ENCODE measurements at places on chromosomes 1 and 21.

DNA sequence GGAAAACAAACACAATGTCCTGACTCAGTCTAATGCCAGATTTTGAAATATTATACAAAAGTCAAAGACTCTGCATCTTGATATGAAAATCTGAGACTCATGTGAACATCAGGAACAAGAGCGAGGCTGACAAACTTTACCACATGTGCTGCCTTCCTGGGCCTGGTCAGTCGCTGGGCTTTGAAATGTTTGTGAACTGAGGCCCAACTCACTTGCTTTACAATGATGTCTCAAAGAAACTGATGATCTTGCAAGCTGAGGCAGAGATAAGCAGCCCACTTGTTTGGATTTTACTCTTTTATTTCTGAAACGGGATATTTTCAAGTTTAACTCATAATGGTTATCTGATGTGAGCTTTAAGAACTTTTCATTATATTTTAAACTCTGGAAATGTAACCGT, 2.1 kb downstream of the BCAR3 start:
- DNase-seq = no peak

DNA sequence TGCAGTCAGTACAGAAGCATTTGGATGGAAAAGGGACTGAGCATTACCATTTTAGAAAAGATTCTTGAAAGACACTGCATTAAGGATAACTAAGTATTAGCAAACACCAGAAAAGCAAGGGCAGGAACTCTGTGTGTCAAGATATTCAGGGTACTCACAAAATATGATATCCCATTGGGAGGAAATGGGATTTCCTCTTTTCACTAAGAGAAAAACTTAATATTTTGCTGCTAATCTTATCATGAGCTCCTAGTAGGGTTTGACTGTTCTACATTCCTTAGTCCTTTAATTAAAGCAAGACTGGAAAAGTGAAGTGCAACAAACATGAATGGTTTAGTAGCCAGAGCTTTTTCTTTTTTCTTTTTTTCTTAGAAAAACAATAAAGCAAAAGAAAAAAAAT, 305.9 kb upstream of the ADGRL4 start:
- no peak for DNase-seq

DNA sequence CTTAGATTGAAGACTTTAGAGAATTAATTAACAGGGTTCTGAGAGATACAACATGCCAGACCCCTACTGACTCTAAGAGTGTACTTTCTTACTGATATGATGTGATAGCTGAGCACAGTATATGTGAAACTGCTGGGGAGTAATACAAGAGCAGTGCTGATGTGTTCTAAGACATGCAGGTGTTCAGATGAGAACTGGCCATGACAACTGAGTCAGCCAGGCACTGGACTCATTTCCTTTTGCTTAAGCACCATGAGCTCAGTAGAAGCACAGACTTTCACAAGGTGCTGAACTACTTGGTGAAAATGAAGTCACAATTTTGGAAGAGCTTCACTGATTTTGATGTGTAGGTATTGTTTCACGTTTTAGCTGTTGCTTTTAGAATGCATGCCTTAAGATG, 15.9 kb upstream of the POGZ start:
- no peak for DNase-seq

- DNase-seq = no peak
Measured at GRCh38 chr1:155012026-155012546, 9.5 kb downstream of the ZBTB7B start.

GRCh38 chr1:37549341-37549740, 4.8 kb downstream of the SNIP1 start:
- no peak for DNase-seq

DNA sequence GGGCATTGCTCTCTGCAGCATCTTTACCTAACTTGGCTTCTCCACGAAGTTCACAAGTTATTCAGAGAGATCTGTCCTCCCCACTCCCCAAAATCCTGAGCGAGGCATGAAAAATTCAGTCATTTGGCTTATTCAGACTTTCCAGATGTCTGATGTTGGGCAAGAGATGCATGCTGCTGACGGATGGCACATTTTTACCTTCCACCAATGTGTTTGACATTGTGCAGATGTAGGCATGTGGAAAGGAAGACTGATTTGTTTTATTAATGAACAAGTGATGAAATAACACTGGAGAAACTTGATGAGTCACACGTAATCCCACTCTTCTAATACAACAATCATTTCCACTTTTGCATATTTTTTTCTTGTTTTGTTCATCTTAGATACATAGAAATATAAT, 86.7 kb downstream of the C1orf94 start:
- DNase-seq = no peak

- DNase-seq = no peak
Measured at GRCh38 chr1:64196074-64196870, 7.2 kb upstream of the UBE2U start.

- no peak for DNase-seq
Measured at GRCh38 chr1:75587692-75588091, 23.2 kb downstream of the SLC44A5 start.

DNA sequence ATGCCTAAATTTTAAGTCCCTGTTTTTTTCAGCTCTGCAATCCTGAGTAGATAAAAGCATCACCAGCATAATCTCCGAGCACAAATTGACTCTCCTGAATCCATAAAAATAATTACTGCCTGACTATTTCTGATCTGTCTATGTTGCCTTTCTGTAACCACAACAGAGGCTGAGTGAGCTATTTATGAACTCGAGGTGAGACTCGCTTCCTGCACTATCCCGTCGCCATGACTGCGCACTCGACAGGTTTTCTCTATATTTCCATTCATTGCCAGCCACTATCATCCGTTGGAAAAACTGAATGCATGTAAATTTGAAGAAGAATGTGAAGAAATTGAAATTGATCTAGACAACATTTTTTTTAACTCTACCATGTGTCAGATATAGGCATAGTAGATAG, 897.2 kb downstream of the ADGRL2 start:
- no peak for DNase-seq

DNA sequence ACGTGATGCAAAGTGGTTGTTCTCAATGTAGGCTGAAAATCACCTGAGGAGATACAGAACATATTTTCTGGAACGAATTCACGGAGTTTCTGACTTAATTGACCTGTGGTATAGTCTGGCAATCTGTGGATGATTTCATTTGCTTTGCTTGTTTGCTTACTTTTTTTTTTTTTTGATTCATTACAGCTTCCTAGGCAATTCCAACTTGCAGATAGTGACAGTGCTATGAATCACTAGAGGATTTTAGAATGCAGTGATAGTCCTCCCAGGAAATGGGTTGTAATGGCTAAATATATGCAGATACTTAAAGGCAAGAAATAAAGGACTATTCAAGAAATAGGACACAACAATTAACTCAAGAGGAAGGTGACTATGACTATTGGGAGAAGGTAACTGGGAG, 1378.1 kb upstream of the PRMT6 start:
- no peak for DNase-seq

DNA sequence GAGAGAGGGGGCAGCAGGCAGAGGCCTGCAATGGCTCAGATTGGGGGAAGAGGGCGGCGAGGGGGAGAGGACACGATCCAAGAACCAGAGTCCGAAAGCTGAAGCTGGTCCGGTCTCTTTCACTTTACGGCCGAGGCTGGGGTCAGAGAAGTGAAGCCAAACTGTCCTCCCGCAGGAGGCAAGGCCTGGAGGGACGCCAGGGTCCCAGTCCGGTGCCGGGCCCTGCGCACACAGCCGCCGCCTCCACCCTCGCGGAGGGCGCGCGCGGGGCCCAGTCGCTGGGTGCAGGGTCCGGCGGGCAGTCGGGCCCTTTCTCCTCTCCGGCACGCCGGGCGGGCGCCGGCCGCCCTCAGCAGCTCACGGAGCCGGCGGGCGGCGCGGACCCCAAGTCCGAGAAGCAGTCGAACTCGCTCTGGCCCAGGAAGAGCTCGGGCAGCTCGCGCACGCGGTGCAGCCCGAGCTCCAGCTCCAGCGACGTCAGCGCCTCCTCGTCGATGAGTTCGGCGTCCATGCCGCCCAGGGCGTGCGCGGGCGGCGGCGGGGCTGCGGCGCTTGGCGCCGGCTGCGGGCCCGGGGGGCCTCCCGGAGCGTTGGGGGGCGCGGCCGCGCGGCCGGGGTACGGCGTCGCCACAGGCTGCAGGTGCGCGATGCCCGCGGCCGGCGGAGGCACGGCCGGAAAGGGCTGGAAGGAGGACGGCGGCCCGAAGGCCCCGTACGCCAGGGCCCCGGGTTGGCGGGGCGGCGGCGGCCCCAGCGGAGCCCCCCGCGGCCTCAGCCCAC, 749 bp downstream of the CITED4 start:
- DNase-seq = no peak
